ENCODE measurements at places on chromosomes 13 and 19.
A peak's percentile ranks its signal among the peaks of the same experiment; 100 is the strongest.

DNA sequence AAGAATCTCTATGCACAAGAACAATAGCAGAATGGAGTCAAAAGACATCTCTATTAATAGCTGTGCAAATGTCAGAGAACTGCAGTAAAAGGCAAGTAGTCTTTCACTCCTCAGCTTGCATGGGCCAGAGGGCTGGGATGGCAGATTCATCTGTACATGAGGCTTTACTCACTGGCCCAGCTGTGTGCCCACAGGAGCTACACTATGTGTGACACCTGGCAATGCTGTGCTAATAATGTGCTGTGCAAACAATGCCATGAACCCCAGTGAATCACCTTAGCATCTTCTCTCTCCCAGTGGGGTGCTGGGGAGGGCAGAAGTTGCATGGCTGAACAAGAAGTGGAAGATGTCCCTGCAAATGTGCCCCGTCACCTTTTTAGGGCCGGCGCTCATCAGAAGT lies 73.1 kb downstream of the KL start:
- DNase-seq, result no peak

- no peak for DNase-seq
Observed at GRCh38 chr13:72823724-72824123, 41.8 kb downstream of the PIBF1 start.

- DNase-seq, result no peak
Observed at GRCh38 chr13:49164712-49165111, 55.4 kb upstream of the MLNR start.

- peak; percentile 62 for DNase-seq
Observed at GRCh38 chr13:112616586-112617362, 28.8 kb upstream of the TUBGCP3 start.

- DNase-seq, result peak; percentile 56
Observed at GRCh38 chr19:40717880-40718773, 1.2 kb downstream of the ITPKC start.

DNA sequence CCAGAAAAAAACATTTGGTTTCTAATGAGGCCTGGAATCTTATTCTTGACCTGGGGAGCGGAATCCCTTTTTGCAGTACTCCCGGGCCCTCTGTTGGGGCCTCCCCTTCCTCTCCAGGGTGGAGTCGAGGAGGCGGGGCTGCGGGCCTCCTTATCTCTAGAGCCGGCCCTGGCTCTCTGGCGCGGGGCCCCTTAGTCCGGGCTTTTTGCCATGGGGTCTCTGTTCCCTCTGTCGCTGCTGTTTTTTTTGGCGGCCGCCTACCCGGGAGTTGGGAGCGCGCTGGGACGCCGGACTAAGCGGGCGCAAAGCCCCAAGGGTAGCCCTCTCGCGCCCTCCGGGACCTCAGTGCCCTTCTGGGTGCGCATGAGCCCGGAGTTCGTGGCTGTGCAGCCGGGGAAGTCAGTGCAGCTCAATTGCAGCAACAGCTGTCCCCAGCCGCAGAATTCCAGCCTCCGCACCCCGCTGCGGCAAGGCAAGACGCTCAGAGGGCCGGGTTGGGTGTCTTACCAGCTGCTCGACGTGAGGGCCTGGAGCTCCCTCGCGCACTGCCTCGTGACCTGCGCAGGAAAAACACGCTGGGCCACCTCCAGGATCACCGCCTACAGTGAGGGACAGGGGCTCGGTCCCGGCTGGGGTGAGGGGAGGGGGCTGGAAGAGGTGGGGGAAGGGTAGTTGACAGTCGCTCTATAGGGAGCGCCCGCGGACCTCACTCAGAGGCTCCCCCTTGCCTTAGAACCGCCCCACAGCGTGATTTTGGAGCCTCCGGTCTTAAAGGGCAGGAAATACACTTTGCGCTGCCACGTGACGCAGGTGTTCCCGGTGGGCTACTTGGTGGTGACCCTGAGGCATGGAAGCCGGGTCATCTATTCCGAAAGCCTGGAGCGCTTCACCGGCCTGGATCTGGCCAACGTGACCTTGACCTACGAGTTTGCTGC lies at the start of gene ICAM4:
TSS of gene ICAM4 (plus strand) at position 153 of the 935 bp plus-strand sequence. CDS start at position 211, 58 bp downstream.
- DNase-seq, result no peak
